Activated CD8-positive, alpha-beta T cell treated with anti-CD3 and anti-CD28 coated beads, Interleukin-2, amount 10 ng/mL, durations not matched to agents 7 days and 5 days (primary cell): ENCODE measurements at places on chromosomes 1 and 21.

DNA sequence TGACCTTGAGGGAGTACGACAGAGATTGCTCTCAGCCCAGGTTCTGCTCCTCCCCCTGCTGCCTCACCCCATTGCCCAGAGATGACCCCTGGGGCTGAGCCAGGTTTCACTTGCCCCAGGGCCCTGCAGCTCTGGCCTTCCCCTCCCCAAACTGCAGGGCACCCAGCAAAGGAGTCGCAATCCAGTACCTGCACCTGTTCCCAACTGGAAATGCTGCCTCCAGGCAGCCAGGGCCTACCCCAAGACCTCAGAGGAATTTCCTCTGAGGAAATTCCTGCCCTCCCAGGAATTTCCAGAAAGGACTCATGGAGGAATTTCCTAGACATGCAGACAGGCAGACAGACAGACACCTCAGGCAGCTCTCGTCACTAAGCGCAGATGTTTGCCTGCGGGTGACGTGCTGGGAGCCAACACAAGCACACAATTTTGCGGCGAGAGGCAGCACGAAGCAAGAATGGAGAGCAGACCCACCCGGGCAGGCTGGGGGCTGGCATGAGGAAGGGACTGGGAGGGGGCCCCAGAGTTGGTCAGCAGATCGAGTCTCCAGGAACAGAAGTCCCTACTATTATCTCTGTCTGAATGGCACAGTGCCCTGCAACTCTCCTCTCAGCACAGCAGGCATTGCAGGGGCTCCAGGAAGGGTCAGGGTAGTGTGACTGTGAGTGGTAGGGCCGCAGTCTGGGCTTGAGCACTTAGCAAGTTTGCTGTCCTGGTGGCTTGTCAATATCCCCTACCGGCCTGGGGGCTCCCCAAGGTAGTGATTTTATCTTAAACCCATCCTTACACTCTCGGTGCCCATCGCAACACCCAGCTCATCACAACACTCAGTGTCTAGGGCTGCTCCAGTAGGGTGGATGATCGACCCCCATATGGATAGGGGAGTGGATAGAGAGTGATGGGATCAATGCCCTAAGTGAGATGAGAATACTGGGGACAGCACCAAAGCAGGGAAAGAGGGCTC is 2.9 kb upstream of the EFNA1 start:
- DNase-seq: no peak

- DNase-seq: no peak
Measured at GRCh38 chr21:31838586-31839355, 34.0 kb upstream of the HUNK start.

GRCh38 chr1:8554956-8555534 is 237.1 kb downstream of the SLC45A1 start:
- DNase-seq: no peak

- no peak for DNase-seq
Measured at GRCh38 chr1:99680270-99680669, 34.4 kb downstream of the PALMD start.

GRCh38 chr1:173364827-173365226 is 112.3 kb upstream of the PRDX6 start:
- DNase-seq: no peak
